Breast epithelium (tissue), 4 donors: ENCODE measurements at places on chromosomes 5 and 9. TPM values are rescaled to one million over a fixed set of nuclear protein-coding genes. Genes with fewer than 3 reads are reported as not detected.

GRCh38 chr5:168978015-168978414 lies 322.9 kb downstream of the SLIT3 start:
- no peaks in the 10 kb centered on the region for H3K4me1 ChIP-seq
- H3K36me3 ChIP-seq: no peaks in the 10 kb centered on the region
- no peaks in the 10 kb centered on the region for H3K27me3 ChIP-seq
- no peak overlapping the region for H3K4me3 ChIP-seq
- no peak overlapping the region for H3K27ac ChIP-seq
- no peak for DNase-seq

DNA sequence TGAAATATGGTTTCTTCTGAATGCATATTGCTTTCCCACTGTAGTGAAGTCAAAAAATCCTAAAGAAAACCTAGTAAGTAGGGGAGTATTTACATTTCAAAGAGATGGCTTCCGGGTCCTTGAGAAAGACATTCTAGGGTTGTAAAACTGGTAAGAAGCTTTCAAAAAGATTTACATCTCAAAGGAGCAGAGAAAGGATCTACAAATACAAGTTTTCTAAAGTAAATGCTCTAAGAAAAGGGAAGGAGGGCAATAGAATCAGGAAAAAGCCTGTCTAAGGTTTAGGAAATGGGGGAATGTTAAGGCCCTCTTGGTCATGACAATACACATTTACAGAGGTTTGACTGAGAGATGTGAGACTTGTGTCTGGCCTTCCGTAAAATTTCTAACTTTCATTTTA lies 16.7 kb upstream of the TRPC7 start:
- no peaks in the 10 kb centered on the region for H3K4me1 ChIP-seq
- DNase-seq: no peak
- no peak overlapping the region for H3K27ac ChIP-seq
- no peaks in the 10 kb centered on the region for H3K36me3 ChIP-seq
- H3K27me3 ChIP-seq: no peaks in the 10 kb centered on the region

GRCh38 chr5:53601570-53601969 lies 41.1 kb downstream of the NDUFS4 start:
- no peaks in the 10 kb centered on the region for H3K27me3 ChIP-seq
- no peak for DNase-seq
- H3K4me1 ChIP-seq: no peaks in the 10 kb centered on the region
- H3K27ac ChIP-seq: no peak overlapping the region
- H3K4me3 ChIP-seq: no peak overlapping the region
- H3K36me3 ChIP-seq: no peaks in the 10 kb centered on the region

The SPEF2 gene
- total RNA-seq: 8.2 TPM

The RMI1 gene
- 6.2 TPM for total RNA-seq

The BNC2 gene
- total RNA-seq: 21.1 TPM
